NCI-H748 treated with DMSO at 0.1 percent for 48 hours (cell line): ENCODE measurements at places on chromosomes 2 and 18.

- DNase-seq, result no peak
Observed at GRCh38 chr2:53018825-53019425, 748.7 kb upstream of the CHAC2 start.

- DNase-seq, result no peak
Observed at GRCh38 chr2:143177096-143177786, 48.0 kb downstream of the ARHGAP15 start.

DNA sequence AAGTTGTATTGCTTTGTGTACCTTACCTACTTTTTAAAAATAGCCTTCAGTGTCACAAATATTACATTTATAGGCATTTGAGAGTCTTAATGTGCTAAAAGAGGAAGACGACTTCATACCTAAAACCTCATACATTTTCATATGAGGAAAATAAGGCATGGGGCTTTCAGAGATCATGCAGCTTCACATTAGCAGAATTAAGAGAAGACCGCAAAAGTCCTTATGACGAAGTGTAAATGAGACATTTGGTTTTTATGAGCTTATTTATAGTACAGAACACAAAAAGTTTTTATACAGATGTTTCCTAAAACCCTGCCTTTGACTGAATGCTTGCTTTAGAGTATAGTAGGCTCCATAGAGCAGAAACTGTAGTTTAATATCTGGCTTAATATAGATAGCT, 10.1 kb upstream of the CCDC138 start:
- DNase-seq, result no peak

GRCh38 chr18:22709288-22710060, 223.7 kb upstream of the RBBP8 start:
- no peak for DNase-seq

DNA sequence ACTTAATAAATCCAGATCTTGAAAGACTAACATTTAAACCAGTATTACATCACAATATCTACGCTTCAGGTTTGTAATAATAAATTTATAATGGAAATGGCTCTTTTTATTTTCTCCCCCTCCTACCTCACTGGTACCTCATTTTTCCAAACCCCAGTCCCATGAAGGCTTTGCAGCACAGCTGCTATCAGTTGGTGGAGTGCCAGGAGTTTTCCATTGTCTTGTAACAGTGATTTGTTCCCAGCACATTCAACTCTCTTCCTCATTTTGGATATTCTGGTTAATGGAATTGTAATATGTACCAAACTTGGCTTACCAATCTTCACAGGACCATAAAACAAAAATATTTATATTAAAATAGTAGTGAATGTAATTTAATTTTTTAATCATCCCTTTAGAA, 91.2 kb downstream of the VRK2 start:
- DNase-seq, result no peak

- no peak for DNase-seq
Observed at GRCh38 chr2:60823694-60824305, 57.6 kb upstream of the REL start.

DNA sequence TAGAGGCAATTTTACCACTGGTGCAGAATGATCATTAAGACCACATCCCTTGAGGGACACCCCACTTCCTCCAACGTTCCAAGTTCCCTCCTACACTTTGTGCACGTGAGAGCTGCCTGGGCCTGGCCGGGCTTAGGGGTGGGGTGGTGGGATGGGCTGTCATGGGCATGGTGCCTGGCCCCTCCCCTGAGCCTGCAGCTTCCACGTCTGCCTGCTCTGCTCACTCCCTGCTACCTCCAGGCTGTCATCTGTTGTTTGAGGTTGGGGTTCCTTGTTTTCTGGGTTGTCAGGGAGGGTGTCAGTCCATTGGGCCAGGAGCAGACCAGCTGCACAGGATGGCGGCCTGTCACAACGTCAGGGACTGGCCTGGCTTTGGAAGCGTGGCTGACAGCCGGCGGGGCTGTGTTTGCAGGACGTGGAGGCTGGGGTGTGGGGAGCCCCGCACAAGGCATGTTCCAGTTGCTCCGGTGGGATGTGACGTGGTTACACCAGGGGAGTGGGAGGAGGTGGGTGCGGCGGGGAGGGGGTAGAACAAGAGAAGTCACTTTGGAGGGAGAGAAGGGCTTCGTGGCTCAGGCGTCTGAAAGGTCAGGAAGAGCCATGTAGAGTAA, 72.3 kb downstream of the RTP5 start:
- DNase-seq, result no peak

DNA sequence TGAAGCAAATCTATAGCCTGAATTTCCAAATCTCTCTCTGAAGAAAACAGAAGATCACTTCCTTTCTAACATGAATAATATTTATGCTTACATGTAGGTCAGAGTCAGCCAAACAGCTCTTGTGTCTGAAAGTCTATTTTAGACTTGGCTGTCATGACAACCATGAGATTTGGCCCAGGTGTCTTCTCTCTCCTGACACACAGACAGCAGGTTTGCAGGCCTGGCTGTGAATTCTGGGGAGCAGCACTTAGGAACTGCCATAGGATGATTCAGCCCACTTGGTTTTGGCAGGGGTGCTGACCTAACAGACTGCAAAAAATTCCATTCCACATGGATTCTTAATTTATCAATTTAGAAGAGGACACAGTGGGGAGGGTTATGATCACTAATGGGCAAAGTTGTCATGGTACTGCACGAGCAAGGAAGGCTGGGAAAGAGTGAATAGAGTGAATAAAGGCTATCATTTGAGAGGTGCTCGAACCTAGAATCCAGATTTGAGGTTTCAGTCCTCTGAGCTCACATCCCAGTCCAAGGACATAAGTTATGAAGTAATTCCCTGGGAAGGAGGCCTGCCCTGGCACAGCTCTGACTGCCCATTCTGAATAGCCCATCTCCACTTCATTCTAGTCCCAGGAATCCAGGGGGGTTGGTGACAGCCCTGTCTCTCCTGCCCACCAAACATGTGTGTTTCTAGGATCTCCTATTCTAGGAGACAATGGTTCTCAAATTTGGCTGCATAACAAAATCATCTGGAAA, 453.9 kb upstream of the TRIB2 start:
- DNase-seq, result no peak

DNA sequence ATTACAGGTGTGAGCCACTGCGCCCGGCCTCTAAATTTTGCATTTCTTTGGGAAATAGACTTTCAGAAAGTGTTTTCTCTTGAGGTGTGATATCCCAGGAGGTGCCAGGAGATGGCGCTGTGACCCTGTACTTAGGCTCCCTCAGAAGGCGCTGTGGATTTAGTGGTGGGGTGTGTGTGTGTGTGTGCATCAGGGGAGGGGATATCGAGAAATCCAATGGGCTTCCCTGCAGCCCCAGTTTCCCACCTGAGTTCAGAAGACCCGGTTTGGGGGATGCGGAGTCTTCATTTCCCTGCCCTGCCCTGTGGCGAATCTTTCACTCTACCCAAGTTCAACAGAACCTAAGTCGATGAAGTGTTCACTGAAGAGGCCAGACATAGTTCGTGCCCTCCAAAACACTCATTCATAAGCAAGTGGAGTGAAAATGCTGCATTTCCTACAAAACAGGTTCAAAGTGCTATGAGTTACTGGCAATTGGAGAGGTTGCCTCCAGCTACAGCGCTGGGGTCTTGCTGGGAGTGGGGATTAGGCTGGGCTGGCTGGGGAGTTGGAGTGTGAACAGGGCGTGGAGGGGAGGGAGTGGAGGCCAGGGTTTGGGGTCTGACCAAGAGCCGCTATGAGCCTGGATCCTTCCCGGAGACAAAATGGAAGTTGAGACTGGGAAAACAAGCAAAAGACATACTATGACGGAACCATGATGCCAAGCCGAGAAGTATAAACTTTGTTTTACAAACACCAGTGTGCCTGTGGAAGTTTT, 6.5 kb upstream of the WNT6 start:
- DNase-seq, result peak; percentile 52

- no peak for DNase-seq
Observed at GRCh38 chr2:227545990-227546389, 52.7 kb upstream of the SCYGR2 start.

- DNase-seq, result no peak
Observed at GRCh38 chr2:98416383-98417159, 28.1 kb upstream of the INPP4A start.

GRCh38 chr2:143264851-143265250, 135.6 kb downstream of the ARHGAP15 start:
- DNase-seq, result no peak

GRCh38 chr2:24898122-24899109, 21.6 kb downstream of the ADCY3 start:
- no peak for DNase-seq

DNA sequence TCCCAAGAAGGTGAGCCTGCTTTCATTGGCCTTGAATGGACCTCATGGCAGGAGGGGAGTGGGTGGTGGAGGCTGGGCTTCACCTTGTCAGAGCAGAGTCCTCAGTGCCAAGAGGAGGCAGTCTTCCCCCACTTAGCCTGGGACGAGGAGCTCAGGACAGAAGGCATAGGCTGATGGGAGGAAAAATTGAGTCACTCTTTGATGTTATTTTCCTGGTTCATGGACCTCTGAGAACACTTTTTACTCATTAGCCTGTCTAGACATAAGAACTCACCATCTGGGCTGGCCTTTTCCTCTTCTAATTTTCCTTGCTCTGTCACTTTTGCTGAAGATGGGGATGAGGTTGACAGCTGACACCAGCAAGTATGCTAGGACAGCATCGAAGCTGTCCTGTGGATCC, 225.7 kb upstream of the TNP1 start:
- DNase-seq, result no peak

GRCh38 chr2:161357097-161357496, 48.9 kb downstream of the PSMD14 start:
- no peak for DNase-seq

- no peak for DNase-seq
Observed at GRCh38 chr2:18803141-18803939, 214.0 kb upstream of the NT5C1B start.

DNA sequence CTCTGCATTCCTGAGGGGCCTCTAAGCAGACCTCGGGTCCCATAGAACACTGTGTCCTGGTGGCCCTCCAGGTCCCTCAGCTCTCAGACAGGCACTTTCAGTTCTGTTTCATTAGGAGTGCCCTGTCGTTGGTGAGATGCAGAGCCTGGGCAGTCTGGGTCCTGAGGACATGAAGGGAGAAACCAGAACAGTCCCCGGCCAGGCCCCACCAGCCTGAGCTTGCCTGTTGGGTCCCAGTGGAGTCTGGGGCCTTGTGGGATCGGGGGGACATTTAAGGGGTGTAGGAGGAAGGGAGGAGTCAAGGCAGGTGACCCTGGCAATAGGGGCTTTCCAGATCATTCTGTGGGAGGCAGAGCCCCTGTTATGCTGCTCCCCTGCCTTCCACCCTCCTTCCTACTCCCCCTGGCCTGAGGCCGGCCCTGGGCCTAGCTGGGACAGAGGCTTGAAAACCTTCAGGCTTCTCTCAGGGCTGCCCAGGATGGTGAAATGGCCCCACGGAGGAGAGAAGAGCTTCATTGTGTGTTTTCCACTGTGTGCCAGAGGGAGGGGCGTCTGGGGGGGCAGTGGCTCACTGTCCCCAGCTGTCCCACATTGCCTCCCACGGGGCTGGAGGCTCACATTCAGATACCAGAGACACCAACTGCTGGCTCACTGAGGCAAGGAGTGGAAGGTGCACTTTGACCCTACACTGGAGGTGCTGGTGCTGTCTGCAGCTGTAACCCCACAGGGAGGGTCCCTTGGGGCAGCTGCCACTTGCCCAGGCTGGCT, 26.6 kb upstream of the CATIP start:
- DNase-seq, result no peak

DNA sequence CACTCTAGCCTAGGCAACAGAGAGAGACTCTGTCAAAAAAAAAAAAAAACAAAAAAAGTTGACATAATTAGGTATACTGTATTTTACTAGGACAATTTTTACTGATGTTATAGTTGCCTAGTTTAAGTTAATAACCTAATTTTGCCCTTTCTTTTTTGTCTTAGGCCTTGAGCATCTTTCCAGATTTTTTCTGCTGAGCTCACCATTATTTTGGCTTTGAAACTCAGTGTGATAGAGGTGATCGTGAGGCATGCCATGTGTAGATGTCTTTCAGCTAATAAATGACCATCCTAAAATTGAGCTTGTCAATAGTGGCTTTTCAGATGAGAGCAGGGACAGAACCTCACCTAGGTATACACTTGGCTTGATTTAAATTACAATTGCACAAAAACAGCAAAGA, 47.4 kb downstream of the RPRM start:
- DNase-seq, result no peak

GRCh38 chr2:175442441-175442840, 260.9 kb upstream of the ATP5MC3 start:
- DNase-seq, result peak; percentile 16

GRCh38 chr2:112004253-112004645, 50.8 kb upstream of the TMEM87B start:
- DNase-seq, result no peak

DNA sequence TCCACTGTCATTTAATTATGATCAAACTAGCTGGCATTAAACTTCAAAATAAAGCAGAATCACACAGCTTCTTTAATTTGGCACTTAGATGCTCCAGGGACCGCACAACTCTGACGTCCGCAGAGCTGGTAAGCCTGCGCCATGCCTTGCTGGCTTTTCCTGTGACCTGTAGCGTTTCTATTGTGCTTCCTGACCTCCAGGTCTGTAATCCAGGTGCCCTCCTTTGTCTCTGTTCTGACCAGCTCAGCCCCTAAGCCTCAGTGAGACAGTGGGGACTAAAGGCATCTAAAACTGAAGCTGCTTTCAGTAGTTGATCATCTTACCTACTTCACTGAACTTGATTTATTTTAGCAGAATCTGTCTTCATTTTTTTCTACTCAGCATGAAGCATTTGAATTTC, 249.7 kb upstream of the RGPD4 start:
- DNase-seq, result no peak

DNA sequence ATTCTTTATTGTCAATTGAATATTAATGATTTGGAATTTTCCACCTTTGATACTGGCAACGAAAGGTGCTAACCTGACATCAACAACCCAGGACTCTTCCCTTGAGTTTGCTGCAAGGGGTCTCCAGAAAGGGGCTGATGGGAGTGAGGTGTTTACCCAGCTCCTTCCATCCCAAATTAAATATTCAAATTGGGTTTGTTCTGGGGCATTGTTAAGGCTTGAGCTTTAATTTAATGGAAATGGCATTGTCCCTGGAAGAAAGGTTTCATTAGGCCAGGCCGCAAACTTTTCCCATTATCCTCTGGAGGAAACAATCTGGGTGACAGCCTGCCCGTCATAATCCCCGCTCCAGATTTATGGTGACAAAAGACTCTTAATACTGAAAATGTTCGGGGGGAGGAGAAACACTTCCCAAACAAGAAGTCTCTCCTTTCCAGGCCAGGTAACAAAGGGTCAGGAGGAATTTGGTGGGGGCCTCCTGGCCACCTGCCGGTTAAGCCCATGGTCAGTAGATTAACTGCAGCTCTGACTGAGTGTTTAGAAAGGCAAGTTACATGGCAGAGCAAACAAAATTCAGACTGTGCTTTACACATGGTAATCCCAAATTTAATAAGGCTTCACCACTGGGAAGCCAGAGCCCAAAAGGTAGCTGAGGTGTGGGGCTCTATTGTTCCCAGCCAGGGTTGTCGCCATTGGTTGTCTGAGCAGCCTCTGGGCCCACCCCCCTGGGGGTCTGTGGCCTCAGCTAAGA, 151.4 kb upstream of the SIX3 start:
- no peak for DNase-seq

GRCh38 chr2:190344276-190344827, 963 bp downstream of the INPP1 start:
- DNase-seq, result peak; percentile 53
